ENCODE measurements at places on chromosomes 4 and X.

DNA sequence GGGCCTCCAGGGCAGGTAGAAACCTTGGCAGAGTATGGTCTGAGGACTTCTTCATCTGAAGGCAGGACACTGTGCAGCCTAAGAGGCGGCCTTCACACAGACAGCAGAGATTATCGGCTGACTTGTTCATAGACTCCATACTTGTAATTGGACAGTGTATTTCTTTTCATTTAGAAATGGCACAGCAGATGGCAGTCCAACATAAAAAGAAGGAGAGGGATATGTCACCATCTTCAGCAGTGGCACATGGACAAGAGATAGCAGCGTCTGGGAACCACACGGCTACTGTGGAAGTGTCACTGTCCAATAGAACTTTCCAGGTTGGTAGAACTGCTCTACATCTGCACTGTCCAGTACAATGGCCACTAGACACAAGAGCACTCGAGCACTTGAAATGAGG is 21.7 kb upstream of the GEMIN8 start:
- no peak for DNase-seq

GRCh38 chr4:15717657-15718416 is 15.0 kb downstream of the BST1 start:
- DNase-seq: no peak

- no peak for DNase-seq
These were observed 80.1 kb downstream of the SORCS2 start for GRCh38 chr4:7272404-7272803.

DNA sequence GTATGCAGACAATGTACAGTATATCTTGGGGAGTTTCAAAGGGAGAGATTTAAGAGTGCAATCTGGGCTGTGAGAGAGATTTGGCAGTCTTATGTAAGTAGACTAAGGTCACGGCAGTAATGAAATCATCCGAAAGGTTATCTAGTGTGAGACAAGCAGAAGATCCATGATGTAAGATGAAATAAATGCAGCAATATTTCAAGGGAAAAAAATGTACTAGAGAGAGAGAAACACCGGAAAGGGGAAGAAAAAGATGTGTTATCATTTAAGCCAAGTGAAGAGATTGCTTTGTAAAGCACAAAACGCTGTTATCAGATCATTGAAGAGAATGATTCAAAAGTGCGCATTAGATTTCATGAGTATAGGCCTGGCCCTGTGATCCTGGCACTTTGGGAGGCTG is 88.4 kb upstream of the GUCY1A1 start:
- DNase-seq: no peak

DNA sequence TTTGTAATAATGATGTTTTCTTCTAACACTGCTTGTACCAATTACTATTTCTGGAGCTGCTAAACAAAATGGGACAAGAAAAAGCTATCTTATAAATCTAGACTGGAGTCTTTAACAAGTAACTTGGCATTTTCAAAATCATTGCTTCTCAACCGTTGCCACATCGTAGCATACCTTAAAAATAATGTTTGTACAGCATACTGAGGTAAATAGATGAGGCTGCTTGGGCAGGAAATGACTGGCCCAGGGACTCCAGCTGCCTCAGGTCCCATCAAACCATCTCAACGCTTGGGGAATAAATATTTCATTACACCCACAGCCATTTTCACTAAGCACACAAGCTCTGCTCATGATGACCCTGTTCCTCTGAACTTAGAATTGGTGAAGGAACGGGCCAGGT is 115.1 kb downstream of the SPANXA1 start:
- DNase-seq: no peak

GRCh38 chr4:109969087-109969486 is 56.4 kb downstream of the EGF start:
- DNase-seq: peak; percentile 76

GRCh38 chr4:88995874-88996273 is 61.1 kb downstream of the FAM13A start:
- DNase-seq: peak; percentile 7

DNA sequence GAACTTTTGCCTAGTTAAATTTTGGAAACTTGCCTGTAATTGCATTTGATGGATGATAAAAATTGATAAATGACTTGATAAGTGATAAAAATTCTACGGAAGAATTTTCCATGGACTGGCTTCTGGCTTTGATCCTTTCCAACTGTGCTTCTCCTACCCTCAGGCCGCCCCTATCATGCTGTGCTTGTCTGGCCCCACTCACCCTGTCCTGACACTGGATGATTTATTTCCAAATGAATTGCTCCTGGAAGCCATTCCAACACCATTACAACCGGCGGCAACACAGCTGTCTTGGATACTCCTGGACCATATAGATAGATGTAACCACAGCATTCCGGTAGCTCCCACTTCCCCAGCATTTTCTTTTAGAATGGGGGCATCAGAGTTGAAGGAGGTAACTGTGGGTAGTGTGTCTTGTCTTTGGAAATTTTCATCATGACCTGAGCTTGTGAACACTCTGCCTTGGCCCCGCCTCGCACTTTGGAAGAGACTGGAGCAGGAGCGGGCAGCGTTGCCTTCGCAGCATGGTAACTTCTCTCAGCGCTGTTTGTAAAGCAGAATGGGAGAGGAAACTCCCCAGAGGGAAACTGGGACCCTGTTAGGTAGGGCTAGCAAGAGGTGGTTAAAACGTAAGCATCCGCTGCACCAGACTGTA is 77.4 kb downstream of the TBL1X start:
- DNase-seq: no peak

DNA sequence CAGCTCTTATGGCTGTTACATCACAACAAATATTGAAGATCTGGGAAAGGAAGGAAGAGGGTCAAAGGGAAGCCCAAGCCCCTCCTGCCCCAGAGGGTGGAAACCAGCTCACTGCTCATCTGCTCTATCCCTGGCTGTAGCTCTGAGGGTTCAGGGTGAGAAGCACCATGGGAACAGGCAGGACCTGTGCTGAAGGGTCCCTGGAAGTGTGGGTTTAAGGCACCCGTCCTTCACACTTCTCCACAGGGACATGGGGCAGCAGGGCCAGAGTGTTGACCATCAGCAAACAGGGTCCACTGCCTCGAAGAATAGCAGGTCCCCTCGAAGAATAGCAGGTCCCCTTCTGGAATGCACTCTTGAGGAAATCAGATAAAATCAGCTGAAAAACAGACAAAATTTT is 4.4 kb downstream of the RTL5 start:
- no peak for DNase-seq

GRCh38 chr4:120071192-120071795 is 4.6 kb upstream of the MAD2L1 start:
- DNase-seq: peak; percentile 56

DNA sequence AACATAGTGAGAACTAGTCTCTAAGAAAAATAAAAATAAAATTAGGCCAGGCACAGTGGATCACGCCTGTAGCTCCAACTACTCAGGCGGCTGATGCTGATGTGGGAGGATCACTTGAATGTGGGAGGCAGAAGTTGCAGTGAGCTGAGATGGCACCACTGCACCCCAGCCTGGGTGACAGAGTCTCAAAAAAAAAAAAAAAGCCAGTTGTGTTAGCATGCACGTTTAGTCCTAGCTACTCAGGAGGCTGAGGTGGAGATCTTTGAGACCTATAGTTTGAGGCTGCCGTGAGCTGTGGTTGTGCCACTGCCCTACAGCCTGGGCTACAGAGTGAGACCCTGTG is 2.5 kb downstream of the DCK start:
- peak; percentile 67 for DNase-seq

DNA sequence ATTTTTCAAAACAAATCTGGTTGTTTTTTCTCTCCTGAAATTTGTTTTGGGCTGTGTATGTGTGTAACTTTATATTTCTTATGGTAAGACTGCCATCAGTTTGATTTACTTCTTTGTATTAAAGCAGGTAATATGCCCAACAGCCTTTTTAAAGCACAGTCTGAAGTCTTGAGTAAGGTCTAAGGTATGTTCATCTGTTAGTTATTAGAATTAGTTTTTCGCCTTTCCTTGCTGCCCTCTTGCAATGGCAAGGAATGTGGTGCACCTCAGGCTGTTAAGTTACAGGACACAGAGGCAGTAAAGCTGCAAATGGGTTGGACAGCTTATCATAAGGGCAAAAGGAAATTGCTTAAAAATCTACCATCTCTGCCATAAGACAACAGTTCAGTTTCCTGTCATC is 71.8 kb downstream of the METTL14 start:
- DNase-seq: no peak

DNA sequence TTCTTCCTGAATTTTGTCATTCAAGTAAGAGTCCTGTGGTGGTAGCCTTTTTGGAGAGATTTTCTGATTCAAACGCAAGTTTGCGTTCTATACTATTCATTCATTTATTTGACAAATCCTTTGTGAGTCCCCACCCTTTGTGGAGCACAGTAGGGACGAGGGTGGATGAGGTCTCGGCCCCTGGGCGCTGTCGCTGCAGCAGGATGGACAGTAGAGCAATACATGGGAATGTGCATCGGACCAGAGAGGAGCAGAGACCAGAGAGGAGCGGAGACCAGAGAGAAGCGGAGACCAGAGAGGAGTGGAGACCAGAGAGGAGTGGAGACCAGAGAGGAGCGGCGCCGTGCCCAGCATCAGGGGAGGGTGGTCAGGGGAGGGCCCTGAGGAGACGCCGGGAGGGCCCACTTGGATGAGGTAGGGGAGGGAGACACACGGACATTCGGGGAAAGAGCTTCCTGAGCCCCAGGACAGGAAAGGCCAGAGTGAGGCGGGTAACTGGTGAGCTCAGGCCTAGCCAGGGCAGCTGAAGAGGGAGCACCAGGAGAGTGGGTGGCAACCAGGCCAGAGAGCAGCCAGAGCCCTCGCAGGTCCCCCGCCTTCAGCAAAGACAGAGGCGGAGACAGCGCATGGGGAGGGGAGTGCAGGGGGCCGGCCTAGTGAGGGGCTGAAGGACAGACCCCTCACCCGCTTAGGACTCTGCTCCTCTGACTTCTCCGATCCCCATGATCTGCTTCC is 67.3 kb downstream of the NAT8L start:
- DNase-seq: no peak

DNA sequence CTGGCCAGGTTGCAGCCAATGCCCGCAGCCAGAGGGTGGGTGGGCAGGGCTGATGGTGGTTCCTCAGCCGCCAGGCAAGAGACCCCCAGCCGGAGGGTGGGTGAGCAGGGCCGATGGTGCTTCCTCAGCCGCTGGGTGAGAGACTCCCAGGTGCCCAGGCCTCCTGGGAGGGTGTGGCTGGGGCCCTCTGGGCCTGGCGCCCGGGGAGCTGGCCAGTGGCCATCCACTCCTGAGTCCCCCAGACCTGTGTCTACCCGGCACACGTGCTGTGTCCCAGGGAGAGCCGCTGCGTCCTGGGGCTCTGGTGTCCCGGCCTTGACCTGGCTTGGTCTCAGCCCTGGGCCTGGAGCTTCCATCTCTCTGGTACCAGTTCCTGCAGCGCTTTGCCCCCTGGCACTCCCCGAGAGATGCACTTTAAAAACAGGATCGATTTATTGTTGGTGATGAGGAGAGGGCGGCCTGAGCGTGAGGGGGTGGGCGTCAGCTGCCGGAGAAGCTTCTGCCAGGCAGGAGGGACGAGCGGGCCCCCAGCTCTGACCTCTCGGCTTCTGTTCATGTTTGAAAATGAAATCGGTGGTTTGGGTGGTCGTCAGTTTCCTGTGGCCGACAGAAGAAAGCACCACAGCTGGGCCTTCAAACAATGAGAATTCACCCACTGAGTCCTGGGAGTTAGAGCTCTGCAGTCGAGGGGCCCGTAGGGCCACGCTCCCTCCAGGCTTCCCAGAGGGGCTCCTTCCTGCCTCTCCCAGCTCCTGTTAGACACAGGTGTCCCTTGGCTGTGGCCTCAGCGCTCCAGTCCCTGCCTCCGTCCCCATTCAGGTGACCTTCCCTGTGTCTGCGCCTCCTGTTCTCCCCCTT is 6.5 kb downstream of the DOK7 start:
- no peak for DNase-seq

- DNase-seq: no peak
These were observed 94.2 kb downstream of the CXCL13 start for GRCh38 chr4:77699731-77700210.

DNA sequence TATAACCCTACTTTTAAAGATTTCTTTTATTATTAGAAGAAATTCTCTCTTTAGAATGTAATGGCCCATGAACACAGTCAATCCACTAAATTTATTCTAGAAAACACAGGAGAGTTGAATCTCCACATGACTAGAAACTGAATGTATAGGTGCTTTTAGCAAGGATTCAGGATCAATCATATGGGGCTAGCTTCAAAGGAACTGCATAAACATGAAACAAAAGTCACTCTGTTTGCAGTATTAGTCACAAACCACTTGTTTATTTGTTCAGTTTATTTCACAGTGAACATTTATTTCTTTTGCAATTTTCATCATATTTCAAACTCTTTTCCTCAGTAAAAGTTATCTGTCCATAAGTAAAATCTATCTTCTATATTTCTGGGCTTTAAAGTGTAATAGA is 1604.6 kb downstream of the PCDH18 start:
- DNase-seq: no peak
